GM23338 (cell line): ENCODE measurements at places on chromosomes 1 and 21. TPM values are rescaled to one million over a fixed set of nuclear protein-coding genes. Genes with fewer than 3 reads are reported as not detected.
A peak's percentile ranks its signal among the peaks of the same experiment; 100 is the strongest.

DNA sequence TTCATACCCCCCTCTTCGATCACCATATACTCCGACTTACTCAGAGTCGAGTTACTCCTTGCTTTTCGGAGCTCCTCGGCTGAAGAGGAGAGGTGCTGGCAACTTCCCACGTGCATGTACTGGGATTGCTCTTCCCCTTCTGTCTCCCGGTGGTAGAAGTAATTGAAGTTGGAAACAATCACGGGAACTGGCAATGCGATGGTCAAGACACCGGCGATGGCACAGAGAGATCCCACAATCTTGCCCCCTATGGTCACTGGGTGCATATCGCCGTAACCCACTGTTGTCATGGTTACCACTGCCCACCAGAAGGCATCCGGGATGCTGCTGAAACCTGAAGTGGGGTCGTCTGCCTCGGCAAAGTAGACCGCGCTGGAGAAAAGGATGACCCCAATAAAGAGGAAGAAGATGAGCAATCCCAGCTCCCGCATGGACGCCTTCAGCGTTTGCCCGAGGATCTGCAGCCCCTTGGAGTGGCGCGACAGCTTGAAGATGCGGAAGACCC, 1.5 kb downstream of the KCNA3 start:
- DNase-seq = peak; percentile 11

GRCh38 chr1:17419626-17420328, 19.7 kb downstream of the RCC2 start:
- DNase-seq = peak; percentile 93

- peak; percentile 79 for DNase-seq
Observed at GRCh38 chr1:75134647-75135572, 722 bp downstream of the LHX8 start.

MROH9 gene
- polyA plus RNA-seq = 0.06 TPM in 1 of 2 replicates, not detected in the other

DNA sequence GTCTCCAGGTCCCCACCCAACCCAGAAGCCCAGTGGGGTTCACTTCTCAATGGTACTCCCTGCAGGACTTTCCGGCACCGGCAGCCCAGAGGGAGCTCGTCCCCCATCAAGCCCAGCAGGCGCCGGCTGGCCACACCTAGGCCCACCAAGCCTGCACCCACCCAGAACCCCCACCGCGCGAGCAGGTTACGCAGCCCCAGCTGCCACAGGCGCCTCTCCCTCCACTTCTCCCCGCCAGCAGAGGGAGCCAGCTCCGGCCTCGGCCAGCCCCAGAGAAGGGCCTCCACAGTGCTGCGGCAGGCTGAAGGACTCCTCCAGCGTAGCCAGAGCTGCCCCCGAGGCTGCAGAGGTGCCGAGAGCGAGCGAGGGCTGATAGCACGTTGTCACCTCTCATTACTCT, 722.3 kb downstream of the PLA2G4A start:
- DNase-seq = peak; percentile 44

DNA sequence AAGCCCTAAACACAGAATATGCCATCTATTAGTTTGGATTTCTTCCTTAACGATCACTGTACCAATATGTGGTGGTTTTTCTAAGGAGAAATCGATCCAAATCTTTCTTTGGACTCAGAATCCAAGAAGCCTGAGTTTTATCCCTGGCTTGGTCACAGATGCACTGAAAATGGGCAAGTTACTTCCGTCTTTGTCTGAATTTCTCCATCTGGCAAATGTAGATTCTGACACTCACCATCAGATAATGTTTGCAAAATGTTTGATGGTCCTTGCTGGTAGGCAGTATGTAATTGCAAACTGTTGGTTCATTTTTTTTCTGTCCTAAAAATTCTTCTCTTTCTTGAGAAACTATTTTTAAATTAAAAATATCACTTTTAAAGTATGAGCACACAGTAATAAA, 115.0 kb downstream of the TSEN15 start:
- DNase-seq = no peak

- no peak for DNase-seq
Observed at GRCh38 chr1:31027693-31028526, 37.6 kb downstream of the PUM1 start.

DNA sequence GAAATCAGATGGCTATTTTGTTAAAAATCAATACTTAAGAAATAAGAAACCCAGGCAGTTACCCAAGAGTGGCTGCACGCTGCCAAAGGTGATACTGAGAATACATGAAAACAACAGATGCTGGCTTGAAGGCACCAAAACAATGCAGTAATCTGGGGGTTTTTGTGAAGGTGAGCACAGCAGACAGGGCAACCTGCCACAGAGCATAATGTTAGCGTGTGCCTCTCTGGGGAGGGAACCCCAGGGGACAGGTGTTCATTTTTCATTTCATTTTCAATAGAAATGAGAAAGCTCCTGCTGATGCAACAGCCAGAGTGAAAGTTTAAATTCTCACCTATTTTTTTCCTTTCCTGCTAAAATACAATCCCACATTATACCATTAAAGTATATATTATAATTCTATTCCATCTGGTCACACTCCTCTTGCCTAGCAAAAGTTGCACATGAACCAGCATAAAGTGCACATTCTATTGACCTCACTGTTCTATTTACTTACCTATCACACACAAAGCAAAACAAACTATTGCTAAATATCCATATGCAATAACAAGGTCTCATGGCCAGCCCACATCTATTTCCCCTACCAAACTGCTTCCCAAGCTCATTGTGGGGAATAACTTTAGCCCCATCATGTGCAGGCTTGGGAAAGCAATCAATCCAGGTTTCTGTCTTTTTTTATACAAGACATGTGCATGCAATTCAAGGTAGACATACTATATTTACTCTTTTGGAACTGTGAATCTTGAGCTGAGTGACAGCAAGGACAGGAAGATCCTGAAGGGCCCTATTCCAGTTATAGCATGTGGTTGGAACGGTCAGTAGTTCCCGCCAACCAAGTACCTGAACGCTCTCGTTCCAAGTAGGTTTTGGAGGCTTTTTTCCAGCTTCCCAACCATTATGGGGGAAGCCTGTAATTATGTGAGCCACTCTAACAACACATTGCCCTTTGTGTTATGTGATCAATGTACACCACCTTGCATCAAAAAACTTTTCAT, 173.6 kb downstream of the RERE start:
- no peak for DNase-seq

SFN gene
- 1.8 and 3.6 TPM in 2 replicates for polyA plus RNA-seq

- no peak for DNase-seq
Observed at GRCh38 chr1:70156529-70157120, 48.8 kb downstream of the LRRC40 start.

TSTD1 gene
- polyA plus RNA-seq = 244 and 257 TPM in 2 replicates

DNA sequence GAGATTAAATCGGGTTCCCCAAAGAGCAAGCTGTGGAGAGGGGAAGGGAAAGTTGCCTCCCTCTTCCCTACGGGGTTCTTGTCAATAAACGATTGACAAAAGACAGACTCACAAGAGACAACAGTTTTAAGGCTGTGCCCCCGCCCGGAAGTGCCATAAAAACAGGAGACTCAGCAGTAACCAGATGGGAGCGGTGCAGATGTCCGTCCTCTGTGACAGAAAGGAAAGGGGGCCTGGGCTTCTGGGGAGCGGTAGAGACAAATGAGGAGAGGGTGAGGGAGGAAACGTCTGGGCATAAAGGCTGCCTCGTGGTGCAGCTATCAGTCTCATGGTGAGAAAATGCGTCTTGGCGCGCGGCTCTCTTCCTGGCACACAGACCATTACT, 5.9 kb downstream of the TP73 start:
- DNase-seq = no peak

DNA sequence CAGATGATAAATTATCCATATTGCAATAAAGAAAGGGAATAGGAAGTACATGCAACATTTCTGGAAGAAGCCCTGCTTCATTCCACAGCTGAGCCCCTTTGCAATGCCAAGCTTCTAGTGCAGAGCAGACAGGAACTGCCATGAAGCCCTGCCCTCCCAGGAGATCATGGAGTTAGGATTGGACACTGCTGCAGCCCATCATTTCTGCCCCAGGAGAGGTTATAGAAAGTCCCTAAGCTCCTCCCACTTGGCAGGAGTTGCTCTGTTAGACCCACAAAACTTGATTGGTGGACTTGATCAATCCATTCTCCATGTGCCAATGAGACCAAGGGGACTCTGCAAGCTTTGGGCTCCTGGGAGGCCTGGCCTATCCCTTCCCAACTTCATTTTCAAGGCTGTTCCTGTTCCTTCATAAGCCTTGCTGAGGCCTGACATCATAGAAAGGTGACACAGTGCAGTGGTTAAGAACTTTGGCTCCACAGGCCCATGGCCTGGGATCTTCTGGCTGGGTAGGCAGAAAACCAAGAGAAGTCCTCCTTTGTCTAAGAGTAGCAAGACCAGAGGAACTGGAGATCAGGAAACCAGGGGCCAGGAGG, 1.3 kb upstream of the LAPTM5 start:
- peak; percentile 30 for DNase-seq

- DNase-seq = no peak
Observed at GRCh38 chr1:79568411-79568810, 561.9 kb upstream of the ADGRL4 start.

ARHGEF2 gene
- polyA plus RNA-seq = 21.2 and 23.0 TPM in 2 replicates

ATG4C gene
- 13.7 and 18.6 TPM in 2 replicates for polyA plus RNA-seq

GRCh38 chr1:244162786-244163530, 111.9 kb downstream of the ZBTB18 start:
- no peak for DNase-seq

DNA sequence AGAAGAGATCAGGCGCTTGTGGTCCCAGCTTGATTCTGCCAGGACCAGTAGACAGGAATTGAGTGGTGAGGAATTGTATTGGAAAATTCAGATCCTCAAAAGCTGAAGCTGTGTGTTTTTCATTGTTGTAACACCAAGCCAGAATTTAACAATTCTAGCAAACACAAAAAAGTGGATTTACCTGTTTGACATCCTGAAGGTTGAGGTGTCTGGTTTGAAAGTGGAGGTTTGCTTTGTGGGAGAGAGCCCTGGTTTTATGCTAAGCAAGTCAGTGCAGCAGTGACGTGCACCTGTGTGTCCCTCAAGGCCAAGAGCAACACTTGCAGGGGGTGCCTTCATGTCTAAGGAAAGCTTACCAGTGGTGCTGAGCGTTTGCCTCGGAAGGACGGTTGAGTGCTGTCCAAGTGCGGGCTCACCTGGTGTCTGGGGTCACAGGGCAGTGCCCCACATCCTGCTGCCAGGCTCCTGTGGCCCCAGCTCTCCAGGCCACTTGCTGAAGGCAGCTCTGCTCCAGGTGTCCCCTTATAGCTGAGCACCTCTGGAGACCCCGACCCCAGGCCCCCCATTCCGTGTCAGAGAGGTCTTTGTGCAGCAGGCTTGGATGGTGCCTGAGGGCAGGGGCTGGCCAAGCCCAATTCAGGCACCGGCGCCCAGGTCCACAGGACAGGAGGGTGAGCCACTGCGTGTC, 27.7 kb downstream of the PCNT start:
- DNase-seq = no peak

GRCh38 chr1:17594026-17594425, 54.5 kb downstream of the ARHGEF10L start:
- DNase-seq = no peak

GPR3 gene
- polyA plus RNA-seq = 5.8 and 5.9 TPM in 2 replicates

- DNase-seq = peak; percentile 46
Observed at GRCh38 chr1:231929311-231929710, 302.7 kb downstream of the DISC1 start.

ZFYVE9 gene
- 5.4 and 6.2 TPM in 2 replicates for polyA plus RNA-seq
